ENCODE measurements at places on chromosomes 1 and 21.

DNA sequence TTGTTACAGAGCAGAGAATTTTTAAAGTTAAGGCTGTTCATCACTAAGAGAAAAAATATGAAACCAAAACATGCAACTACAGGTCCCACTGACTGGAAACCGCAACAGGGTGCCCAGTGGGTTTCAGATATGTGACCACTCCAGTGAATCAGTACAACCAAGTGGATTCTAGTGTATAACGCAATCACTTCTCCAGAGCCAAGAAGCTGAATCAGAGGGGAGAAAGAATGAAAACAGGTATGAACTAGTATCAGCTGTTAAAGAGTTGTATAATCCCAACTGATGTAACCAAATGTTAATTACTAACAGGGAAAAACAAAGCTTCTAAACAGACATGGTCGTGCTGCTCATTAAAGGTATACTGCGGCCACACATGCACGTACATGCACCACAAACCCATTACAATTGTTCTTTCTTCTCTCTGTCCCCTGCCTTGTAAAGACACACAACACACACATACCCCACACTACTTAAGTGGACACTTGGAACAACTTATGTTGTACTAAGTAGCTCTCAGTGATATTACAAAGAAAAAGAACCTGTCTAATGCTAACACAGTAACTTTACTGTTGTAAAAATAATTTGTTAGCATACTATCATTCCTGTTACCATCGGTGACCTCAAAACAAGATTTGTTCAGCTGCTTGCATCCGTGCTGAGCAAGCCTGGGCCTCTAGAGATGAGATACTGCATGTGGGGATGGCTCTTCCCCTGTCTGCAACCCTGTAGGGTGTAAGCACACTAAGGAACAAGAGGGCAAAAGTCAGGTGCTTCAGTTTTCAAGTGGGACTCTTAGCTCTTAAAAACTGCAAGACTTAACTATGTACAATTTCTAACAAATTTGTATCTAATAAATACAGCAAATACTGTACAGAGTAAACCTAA, 74.2 kb downstream of the PTPN14 start:
- no peak for DNase-seq

GRCh38 chr1:116999596-116999995, 2.0 kb upstream of the CD101 start:
- DNase-seq, result no peak

- peak; percentile 39 for DNase-seq
Observed at GRCh38 chr1:11570821-11571380, 83.3 kb downstream of the FBXO2 start.

DNA sequence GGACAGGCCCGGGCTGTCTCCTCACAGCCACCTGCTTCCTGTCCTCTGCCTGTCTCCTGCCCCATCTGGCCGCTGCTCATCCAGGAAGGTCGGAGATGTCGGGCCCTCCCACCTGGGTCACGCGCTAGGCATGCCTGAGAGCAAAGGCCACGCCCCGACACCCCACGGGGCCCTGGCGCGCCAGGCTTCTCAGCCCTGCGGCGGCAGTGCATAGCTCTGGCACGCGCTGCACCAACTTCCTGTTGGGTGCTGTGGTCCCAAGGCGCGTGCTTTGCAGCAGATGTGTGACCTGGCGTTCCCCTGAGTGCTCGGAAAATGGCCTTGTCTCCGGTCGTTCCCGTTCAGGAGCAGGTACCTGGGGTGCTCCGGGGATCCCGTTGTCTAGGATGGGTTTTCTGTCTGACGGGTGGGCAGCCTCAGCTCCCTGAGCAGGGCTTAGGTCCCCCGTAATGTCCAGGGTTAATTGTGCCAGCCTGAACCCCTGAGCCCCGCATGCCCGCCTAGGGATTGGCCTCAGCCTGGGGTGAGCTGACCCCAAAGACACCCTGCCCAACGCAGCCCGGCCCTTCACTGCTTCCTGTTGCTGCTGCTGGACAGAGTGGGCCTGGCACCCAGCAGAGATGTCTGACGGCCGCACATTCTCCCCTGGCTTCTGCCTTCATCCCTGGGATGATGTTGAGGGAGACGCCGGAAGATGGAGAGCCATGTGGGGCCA, 19.4 kb upstream of the KCNAB2 start:
- DNase-seq, result peak; percentile 93

DNA sequence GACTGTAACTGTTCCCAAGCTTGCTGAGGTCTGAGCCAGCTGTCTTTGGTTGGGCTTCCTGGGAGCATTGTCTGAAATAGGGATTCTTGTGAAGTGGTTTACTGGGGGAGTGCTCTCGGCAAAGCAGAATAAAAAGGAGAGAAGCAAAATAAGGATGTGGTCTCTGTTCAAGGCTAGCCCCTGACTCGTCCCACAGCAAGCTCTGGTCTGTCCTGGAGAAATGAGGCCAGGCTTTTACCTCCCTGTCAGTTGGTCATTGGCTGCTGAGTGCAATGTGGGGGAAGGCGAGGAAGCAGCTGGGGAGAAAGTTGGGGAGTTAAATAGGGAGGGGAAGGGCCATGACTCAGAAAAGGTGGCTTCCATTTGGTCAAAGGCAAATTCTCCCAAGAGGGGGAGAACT, 303.9 kb upstream of the DUSP10 start:
- DNase-seq, result no peak

- DNase-seq, result peak; percentile 90
Observed at GRCh38 chr1:15027515-15027986, 126.0 kb upstream of the TMEM51 start.

GRCh38 chr1:43956234-43956633, 9.5 kb downstream of the IPO13 start:
- DNase-seq, result no peak

- no peak for DNase-seq
Observed at GRCh38 chr1:110498270-110498669, 20.7 kb downstream of the KCNA10 start.

DNA sequence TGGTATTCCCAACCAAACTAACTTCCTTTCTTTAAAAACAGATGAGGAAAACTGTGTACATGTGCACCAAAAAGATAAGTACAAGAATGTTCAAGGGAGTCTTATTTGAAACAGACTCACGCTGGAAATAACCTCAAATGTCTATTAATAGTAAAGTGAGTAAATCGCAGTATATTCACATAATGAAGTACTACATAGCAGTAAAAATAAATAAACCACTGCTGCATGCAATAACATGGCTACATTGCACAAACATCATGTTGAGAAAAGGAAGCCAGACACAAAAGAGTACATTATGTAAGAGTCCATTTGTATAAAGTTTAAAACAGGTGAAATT, 5.2 kb upstream of the DENND2D start:
- no peak for DNase-seq
